Smooth muscle cell of the umbilical artery (primary cell): ENCODE measurements at places on chromosomes 6 and 20. TPM values are rescaled to one million over a fixed set of nuclear protein-coding genes. Genes with fewer than 3 reads are reported as not detected.

The OR12D2 gene
- total RNA-seq: not detected in 2 replicates

The PRDM13 gene
- total RNA-seq: not detected in 2 replicates

The MCCD1 gene
- not detected in 2 replicates for total RNA-seq

The TRIM38 gene
- 9.1 and 11.6 TPM in 2 replicates for total RNA-seq

The HLA-DRB1 gene
- not detected in 2 replicates for total RNA-seq
